ENCODE measurements at places on chromosomes 16 and 17. TPM values are rescaled to one million over a fixed set of nuclear protein-coding genes. Genes with fewer than 3 reads are reported as not detected.

DNA sequence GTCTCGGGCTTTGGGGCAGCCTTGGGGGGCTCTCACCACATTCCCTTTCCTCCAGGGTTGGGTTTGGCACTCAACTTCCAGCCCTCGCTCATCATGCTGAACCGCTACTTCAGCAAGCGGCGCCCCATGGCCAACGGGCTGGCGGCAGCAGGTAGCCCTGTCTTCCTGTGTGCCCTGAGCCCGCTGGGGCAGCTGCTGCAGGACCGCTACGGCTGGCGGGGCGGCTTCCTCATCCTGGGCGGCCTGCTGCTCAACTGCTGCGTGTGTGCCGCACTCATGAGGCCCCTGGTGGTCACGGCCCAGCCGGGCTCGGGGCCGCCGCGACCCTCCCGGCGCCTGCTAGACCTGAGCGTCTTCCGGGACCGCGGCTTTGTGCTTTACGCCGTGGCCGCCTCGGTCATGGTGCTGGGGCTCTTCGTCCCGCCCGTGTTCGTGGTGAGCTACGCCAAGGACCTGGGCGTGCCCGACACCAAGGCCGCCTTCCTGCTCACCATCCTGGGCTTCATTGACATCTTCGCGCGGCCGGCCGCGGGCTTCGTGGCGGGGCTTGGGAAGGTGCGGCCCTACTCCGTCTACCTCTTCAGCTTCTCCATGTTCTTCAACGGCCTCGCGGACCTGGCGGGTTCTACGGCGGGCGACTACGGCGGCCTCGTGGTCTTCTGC, 8.4 kb downstream of the SLC16A3 start:
- DNase-seq, result no peak
- peaks cover 71% of the 10 kb centered on the region for H3K4me1 ChIP-seq
- no peaks in the 10 kb centered on the region for H3K27me3 ChIP-seq
- no peak overlapping the region for H3K4me3 ChIP-seq

Gene MAP2K4
- total RNA-seq, result 1.4 TPM

DNA sequence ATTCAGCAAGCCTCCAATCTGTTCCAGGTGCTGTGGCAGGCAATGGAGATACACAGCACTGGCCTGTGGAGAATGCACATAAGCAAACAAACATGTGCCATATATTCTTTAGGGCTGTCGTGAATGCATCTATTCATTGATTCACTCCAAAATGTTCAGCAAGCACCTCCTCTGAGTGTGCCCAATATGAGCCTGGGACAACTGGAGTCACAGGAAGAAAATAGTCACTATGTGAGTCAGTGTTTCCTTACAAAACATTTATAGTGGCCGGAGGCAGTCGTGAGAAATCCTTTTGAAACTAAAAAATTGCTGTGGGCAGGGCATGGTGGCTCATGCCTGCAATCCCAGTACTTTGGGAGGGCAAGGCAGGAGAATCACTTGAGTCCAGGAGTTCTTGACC, 310.1 kb downstream of the CA10 start:
- H3K4me3 ChIP-seq, result no peak overlapping the region
- no peaks in the 10 kb centered on the region for H3K4me1 ChIP-seq
- H3K27ac ChIP-seq, result no peak overlapping the region
- DNase-seq, result no peak

GRCh38 chr16:27367461-27368357, 34.3 kb upstream of the IL21R start:
- peak overlapping the region; percentile 39 for H3K27ac ChIP-seq
- H3K4me1 ChIP-seq, result peaks cover 38% of the 10 kb centered on the region
- no peaks in the 10 kb centered on the region for H3K27me3 ChIP-seq
- H3K4me3 ChIP-seq, result peak overlapping the region; percentile 26
- peak; percentile 90 for DNase-seq

Gene OTOP3
- not detected for total RNA-seq

- no peak overlapping the region for H3K4me3 ChIP-seq
- H3K27ac ChIP-seq, result no peak overlapping the region
- no peak for DNase-seq
- H3K27me3 ChIP-seq, result no peaks in the 10 kb centered on the region
- H3K4me1 ChIP-seq, result no peaks in the 10 kb centered on the region
- no peaks in the 10 kb centered on the region for H3K36me3 ChIP-seq
These were observed 46.9 kb downstream of the SYCE1L start for GRCh38 chr16:77246150-77246549.

GRCh38 chr16:27529962-27530361, 19.8 kb downstream of the GTF3C1 start:
- H3K27me3 ChIP-seq, result no peaks in the 10 kb centered on the region
- no peak overlapping the region for H3K4me3 ChIP-seq
- H3K4me1 ChIP-seq, result no peaks in the 10 kb centered on the region
- no peak overlapping the region for H3K27ac ChIP-seq

Gene BEAN1
- total RNA-seq, result not detected

Gene SPATA22
- not detected for total RNA-seq

Gene CDH15
- not detected for total RNA-seq

DNA sequence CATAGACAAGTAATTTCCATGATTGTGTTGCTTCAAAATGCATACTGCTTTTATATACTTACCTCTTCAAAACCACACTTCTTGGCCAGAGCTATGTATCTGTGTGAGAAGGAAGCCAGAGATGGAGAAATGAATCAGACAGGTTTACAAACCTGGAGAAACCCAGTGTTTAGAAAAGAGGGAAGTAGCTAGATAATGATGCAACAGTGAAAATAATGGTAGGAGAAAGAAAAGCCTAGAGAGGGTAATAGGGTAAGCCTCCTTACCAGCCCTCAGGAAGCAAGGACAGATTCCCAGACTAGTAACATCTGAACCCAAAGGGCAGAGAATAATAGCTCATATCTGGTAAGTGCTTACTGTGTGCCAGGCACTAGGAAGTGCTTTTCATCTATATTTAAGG, 250.3 kb upstream of the CDH11 start:
- no peaks in the 10 kb centered on the region for H3K36me3 ChIP-seq
- H3K4me1 ChIP-seq, result peaks cover 6% of the 10 kb centered on the region
- DNase-seq, result no peak
- no peaks in the 10 kb centered on the region for H3K27me3 ChIP-seq

Gene HID1
- total RNA-seq, result 218 TPM

Gene MYO1C
- 107 TPM for total RNA-seq

DNA sequence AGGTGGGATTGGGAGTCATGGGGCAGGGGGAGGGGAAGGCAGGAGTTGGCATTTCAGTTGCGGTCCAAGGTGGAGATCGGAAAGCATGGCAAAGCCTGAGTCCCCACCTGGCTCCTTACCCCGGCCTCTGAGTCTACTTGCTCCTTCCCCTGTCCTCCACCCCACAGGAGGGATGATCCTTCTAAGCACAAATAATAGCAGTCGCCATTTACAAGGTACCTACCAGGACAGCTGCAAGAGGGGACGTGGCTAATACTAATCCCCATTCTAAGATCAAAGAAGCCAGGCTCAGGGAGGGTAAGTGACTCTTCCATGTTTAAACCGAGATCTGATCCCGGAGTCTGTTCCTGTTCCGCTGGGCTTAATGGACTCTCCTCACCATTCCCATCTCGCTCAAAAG, 396.3 kb downstream of the SLC39A11 start:
- no peak overlapping the region for H3K4me3 ChIP-seq
- DNase-seq, result no peak
- no peaks in the 10 kb centered on the region for H3K27me3 ChIP-seq
- no peaks in the 10 kb centered on the region for H3K36me3 ChIP-seq

DNA sequence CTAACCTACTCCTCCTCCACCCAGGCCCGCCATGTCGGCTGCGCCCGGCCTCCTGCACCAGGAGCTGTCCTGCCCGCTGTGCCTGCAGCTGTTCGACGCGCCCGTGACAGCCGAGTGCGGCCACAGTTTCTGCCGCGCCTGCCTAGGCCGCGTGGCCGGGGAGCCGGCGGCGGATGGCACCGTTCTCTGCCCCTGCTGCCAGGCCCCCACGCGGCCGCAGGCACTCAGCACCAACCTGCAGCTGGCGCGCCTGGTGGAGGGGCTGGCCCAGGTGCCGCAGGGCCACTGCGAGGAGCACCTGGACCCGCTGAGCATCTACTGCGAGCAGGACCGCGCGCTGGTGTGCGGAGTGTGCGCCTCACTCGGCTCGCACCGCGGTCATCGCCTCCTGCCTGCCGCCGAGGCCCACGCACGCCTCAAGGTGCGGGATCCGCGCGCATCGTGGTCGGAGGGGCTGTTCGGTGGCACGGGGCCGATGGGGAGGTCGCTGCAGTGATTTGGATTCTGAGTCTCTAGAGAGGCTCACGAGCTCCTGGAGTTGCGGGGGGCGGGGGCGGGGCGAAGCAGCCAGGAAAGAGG, 878 bp downstream of the TRIM72 start:
- peak overlapping the region; percentile 61 for H3K4me3 ChIP-seq
- H3K36me3 ChIP-seq, result no peaks in the 10 kb centered on the region
- peaks cover 47% of the 10 kb centered on the region for H3K27me3 ChIP-seq
- peaks cover 28% of the 10 kb centered on the region for H3K4me1 ChIP-seq
- no peak overlapping the region for H3K27ac ChIP-seq

Gene ZNF668
- 13.3 TPM for total RNA-seq

Gene BAHCC1
- 42.2 TPM for total RNA-seq

- DNase-seq, result no peak
- H3K36me3 ChIP-seq, result no peaks in the 10 kb centered on the region
- no peaks in the 10 kb centered on the region for H3K27me3 ChIP-seq
- no peak overlapping the region for H3K27ac ChIP-seq
- H3K4me1 ChIP-seq, result no peaks in the 10 kb centered on the region
These were observed 1247.5 kb upstream of the CDH8 start for GRCh38 chr16:63283721-63284120.

DNA sequence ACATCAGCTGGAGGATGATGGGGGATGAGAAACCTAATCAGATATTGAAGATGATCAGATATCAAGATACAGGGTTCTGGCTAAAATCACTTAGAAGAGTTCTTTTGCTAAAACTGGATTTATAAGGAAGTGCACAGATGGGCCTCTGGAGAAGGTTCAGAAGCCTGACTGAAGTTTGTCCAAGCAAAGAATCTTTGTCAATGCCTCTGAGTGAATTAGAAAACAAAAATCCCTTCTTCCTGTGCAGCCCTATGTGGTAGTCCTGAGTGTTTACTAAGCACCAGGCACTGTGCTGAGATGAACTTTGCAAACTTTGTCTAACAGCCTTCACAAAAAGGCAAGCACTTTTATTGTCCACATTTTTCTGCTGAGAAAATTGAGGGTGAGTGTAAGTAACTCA, 11.4 kb upstream of the CENPV start:
- H3K36me3 ChIP-seq, result no peaks in the 10 kb centered on the region
- H3K4me3 ChIP-seq, result no peak overlapping the region
- H3K27ac ChIP-seq, result peak overlapping the region; percentile 4
- no peaks in the 10 kb centered on the region for H3K27me3 ChIP-seq

DNA sequence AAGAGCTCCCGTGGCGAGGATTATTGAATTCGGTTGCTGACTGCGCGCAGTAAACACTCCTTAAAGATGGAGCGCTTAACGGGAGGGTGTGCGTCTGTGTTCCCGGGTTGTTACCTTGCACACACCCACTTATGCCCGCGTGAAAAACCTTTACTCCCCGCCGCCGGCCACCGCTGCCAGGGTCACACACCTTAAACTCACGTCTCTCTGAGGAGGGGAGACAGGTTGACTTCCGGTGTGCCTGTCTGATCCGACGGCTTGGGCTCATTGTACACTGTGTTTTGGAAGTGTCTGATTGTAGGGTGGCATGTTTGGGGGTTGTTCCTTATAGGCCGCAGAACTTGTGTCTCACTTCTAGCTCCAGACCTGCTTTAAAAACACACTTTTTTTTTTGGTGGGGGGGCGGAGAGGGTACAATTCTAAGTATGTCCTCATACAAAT, 66.8 kb downstream of the KPNA2 start:
- H3K36me3 ChIP-seq, result no peaks in the 10 kb centered on the region
- H3K4me1 ChIP-seq, result peaks cover 47% of the 10 kb centered on the region
- H3K4me3 ChIP-seq, result peak overlapping the region; percentile 82
- H3K27me3 ChIP-seq, result no peaks in the 10 kb centered on the region
- DNase-seq, result peak; percentile 34
- H3K27ac ChIP-seq, result peak overlapping the region; percentile 95

DNA sequence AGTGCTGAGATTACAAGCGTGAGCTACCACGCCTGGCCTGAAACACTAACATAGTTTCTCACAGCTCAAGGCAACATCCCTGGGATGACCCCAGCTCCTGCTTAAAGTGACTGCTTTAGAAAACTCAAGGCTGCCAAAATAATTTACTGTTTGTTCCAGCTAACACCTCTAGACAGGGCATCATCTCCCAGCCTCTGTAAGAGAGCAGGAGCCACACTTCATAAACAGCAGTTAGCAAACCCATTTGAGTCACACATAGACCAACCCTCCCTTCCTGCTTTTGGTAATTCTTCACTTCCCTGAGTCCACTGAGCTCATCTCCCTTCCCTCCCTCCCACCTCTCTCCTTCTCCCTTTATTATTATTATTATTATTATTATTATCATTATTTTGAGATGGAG, 201.3 kb downstream of the XYLT1 start:
- no peaks in the 10 kb centered on the region for H3K36me3 ChIP-seq
- peaks cover 43% of the 10 kb centered on the region for H3K4me1 ChIP-seq
- H3K27ac ChIP-seq, result peak overlapping the region; percentile 81
- no peak overlapping the region for H3K4me3 ChIP-seq

Gene C1QTNF8
- total RNA-seq, result not detected

- DNase-seq, result no peak
- no peak overlapping the region for H3K27ac ChIP-seq
- peaks cover 21% of the 10 kb centered on the region for H3K4me1 ChIP-seq
These were observed 3.8 kb downstream of the GJC1 start for GRCh38 chr17:44826123-44826790.

DNA sequence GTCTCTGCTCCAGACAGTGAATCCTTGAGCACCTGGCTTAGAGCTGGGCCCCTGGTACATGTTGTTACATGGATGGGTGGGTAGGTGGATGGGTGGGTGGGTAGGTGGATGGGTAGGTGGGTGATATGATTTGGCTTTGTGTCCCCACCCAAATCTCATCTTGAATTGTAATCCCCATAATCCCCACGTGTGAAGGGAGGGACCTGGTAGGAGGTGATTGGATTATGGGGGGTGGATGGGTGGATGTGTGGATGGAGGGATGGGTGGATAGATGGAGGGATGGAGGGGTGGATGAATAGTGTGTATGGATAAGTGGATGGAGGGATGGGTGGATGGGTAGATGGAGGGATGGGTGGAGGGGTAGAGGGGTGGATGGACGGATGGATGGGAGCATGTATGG, 26.6 kb upstream of the NPTX1 start:
- DNase-seq, result no peak
- H3K36me3 ChIP-seq, result no peaks in the 10 kb centered on the region
- peak overlapping the region; percentile 79 for H3K27ac ChIP-seq
- no peaks in the 10 kb centered on the region for H3K27me3 ChIP-seq

DNA sequence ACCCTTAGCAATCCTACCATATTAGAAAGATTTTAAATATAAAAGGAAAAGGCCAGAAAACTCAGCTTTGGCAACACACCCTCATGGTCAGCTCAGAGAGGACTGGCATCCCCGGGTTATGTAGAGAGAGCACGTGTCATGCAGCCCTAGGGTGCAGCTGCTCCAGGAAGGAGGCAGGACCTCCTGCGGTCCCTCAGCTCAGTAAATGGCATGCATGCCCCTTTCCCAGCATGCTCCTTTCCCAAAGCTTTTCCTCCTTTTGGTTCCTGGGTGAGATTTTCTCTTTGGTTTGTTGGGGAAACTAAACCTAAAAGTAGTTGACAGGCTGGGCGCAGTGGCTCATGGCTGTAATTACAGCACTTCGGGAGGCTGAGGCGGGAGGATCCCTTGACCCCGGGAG, 3.9 kb downstream of the GAN start:
- DNase-seq, result no peak
- H3K27me3 ChIP-seq, result no peaks in the 10 kb centered on the region
- no peak overlapping the region for H3K4me3 ChIP-seq
- peaks cover 23% of the 10 kb centered on the region for H3K4me1 ChIP-seq

GRCh38 chr16:31198207-31198882, 4.2 kb downstream of the PYCARD start:
- H3K4me1 ChIP-seq, result peaks cover 16% of the 10 kb centered on the region
- H3K36me3 ChIP-seq, result peaks cover 59% of the 10 kb centered on the region
- H3K27ac ChIP-seq, result no peak overlapping the region
- no peaks in the 10 kb centered on the region for H3K27me3 ChIP-seq
- no peak overlapping the region for H3K4me3 ChIP-seq
- DNase-seq, result no peak

Data from stomach (tissue), 19 donors.